ENCODE measurements at places on chromosomes 6 and 20.

- DNase-seq, result no peak
Measured at GRCh38 chr6:7723554-7723953, 2.3 kb upstream of the BMP6 start.

- no peak for DNase-seq
Measured at GRCh38 chr6:170316071-170316470, 9.5 kb downstream of the FAM120B start.

DNA sequence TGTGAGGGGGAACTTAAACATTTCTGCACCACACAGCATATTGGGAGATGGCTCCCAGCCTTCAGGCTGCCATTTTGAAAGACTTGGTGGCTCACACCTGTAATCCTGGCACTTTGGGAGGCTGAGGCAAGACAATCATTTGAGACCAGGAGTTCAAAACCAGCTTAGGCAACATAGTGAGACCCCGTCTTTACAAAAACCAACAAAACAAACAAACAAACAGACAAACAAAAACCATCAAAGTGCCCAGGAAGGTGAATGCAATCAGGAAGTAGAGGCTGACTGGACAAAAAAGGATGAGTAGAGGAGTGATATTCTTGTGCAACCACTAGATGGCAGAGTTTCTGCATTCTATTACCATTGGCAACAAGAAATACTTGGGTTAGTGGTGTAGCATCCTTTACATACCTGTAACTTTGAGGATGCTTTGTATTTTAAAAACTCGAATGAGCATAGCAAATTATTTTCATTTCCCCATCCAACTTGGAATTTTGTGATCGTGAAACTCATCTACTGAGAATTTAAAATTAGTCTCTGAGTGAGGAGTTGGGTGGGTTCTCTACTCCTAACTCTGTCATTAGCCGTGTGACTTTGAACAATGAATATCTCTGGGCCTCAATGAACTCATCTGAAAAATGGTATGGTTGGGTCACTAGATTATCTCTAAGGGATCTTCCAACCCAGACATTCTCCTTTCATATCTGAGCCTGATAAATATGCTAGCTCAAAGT is 84.4 kb downstream of the CRYBG1 start:
- DNase-seq, result no peak

GRCh38 chr20:23214903-23215302 is 128.8 kb upstream of the CD93 start:
- DNase-seq, result no peak

GRCh38 chr20:4090756-4091489 is 75.6 kb upstream of the RNF24 start:
- no peak for DNase-seq

DNA sequence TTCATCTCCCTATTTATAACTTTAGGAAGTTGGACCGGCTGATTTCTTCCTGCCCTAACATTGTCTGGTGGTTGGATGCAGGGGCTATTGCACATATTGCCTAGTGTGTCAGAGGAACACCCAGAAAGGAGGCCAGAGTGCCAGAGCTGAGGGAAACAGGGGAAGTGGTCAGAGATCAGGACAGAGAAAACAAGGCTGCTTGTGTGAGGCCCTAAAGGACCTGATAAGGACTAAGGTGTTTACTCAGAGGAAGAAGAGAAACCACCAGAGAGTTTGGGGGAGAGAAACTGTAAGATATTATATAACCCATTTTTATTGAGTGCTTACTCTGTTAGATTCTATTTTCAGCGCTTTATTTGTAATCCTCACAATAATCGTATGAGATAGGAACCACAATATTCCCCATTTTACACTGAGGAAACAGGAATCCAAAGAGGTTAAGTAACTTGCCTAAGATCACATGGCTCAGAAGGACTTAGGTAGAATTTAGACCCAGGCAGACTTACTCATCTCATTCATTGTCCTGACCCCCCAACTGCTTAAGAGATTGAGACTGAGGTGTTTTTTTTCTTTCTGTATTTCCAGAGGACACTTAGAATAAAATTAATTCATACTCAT is 54.0 kb upstream of the REV3L start:
- no peak for DNase-seq

- DNase-seq, result no peak
Measured at GRCh38 chr6:101126501-101126900, 245.4 kb upstream of the ASCC3 start.

DNA sequence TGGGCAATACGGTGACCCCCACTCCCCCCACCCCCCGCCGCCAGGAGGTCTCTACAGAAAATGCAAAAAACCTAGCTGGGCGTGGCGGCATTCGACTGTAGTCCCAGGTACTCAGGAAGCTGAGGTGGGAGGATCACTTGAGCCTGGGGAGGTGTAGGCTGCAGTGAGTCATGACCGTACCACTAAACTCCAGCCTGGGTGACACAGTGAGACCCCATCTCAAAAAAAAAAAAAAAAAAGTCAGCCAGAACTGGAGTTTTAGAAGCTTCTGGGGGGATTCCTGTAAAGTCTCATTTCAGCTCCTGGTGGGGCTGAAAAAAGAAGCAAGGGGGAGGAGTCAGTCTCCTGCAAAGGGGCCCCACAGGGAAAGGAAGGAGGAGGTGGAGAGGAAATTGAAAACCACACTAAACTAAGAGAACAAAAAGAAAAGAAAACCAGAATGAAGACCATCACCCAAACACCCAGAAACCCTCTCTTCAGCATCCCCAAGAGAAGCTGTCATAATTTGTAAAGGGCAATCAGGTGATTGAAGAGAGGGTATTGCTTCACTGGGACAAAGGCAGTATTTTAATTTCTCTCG is 50.4 kb downstream of the NOL4L start:
- peak; percentile 28 for DNase-seq

All from T-helper 2 cell (primary cell).